ENCODE measurements at places on chromosomes 7 and 10. TPM values are rescaled to one million over a fixed set of nuclear protein-coding genes. Genes with fewer than 3 reads are reported as not detected.

CDK1 gene
- total RNA-seq = 78.0 TPM

HOXA7 gene
- not detected for total RNA-seq

CHAT gene
- total RNA-seq = not detected

FAM25G gene
- total RNA-seq = not detected

Measured in activated CD8-positive, alpha-beta memory T cell treated with anti-CD3 and anti-CD28 coated beads for 36 hours (primary cell).